Body of pancreas (tissue), 4 donors: ENCODE measurements at places on chromosomes 4 and X. TPM values are rescaled to one million over a fixed set of nuclear protein-coding genes. Genes with fewer than 3 reads are reported as not detected.

AFF2 gene
- 2.1 TPM for total RNA-seq

UXT gene
- 41.9 TPM for total RNA-seq

TIGD2 gene
- total RNA-seq: 0.99 TPM

ADH1B gene
- 134 TPM for total RNA-seq

UTP3 gene
- 12.5 TPM for total RNA-seq

CDS1 gene
- 5.2 TPM for total RNA-seq

DDIT4L gene
- total RNA-seq: not detected

F11 gene
- total RNA-seq: 53.1 TPM

RBMX2 gene
- total RNA-seq: 13.2 TPM

SLC10A6 gene
- 2.3 TPM for total RNA-seq

CBR4 gene
- total RNA-seq: 24.1 TPM

SPANXA1 gene
- not detected for total RNA-seq
